Transverse colon (tissue), 4 donors: ENCODE measurements at places on chromosomes 2 and 18. TPM values are rescaled to one million over a fixed set of nuclear protein-coding genes. Genes with fewer than 3 reads are reported as not detected.
A peak's percentile ranks its signal among the peaks of the same experiment; 100 is the strongest.

The CYTIP gene
- total RNA-seq = 25.1 TPM

The MPV17 gene
- 36.7 TPM for total RNA-seq

The GPAT2 gene
- 3.7 TPM for total RNA-seq

The PPP1R1C gene
- not detected for total RNA-seq

The SNED1 gene
- total RNA-seq = 49.6 TPM

The DUSP11 gene
- total RNA-seq = 35.2 TPM

The LOXHD1 gene
- total RNA-seq = not detected

The CIAO1 gene
- total RNA-seq = 153 TPM

The GPR148 gene
- not detected for total RNA-seq

- no peaks in the 10 kb centered on the region for H3K27me3 ChIP-seq
- DNase-seq = no peak
- H3K36me3 ChIP-seq = peaks cover 13% of the 10 kb centered on the region
- peak overlapping the region; percentile 87 for H3K4me3 ChIP-seq
- peaks cover 46% of the 10 kb centered on the region for H3K4me1 ChIP-seq
Observed at GRCh38 chr2:61178603-61179545, 16.9 kb downstream of the C2orf74 start.

DNA sequence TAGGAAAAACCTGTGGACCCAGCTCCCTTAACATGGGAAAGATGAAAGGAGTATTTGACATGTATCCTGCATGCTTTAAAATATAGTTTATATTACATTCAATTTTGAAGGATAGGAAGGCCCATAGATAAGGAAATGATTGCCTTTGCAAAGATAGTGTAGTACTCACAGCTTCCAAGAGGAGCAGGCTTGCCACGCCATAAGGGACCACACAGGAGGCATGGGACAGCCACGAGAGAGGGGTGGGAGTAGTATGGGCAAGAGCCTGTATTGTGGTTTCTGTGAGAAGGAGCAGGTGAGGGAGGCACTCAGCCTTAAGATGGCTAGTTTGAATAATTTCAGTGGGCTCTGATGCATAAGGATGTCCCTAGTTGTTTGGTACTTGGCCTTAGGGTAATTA, 740.3 kb downstream of the SATB2 start:
- no peak for DNase-seq
- H3K36me3 ChIP-seq = no peaks in the 10 kb centered on the region
- no peak overlapping the region for H3K4me3 ChIP-seq

DNA sequence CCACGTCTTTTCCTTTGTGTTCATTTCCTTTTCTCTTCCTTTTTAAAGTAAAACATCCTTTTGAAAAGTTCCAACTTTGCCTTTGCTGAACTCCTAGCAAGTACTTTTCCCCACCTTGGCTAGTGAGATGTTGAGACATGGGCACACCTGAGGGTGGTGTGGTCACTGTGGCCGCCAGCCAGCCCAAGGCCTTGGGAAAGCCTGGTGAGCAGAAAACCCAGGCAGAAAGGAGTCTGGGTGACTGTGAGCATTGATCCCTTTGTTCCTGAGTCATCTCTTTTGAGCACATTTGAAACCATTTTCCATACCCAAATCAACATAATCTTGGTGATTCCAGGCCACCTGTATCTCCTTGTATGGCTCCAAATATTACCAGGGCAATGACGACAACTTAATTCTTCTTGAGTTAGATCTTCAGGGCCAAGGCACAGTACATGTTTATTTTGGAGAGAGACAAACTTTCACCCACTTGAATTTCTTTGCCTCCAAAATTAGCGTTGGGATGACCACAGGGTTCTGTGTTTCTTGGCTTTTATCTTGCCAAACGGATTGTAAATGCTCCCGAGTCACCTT, 14.5 kb downstream of the EPAS1 start:
- H3K4me1 ChIP-seq = peaks cover 64% of the 10 kb centered on the region
- no peaks in the 10 kb centered on the region for H3K36me3 ChIP-seq
- H3K27me3 ChIP-seq = no peaks in the 10 kb centered on the region
- H3K27ac ChIP-seq = peak overlapping the region; percentile 30
- no peak overlapping the region for H3K4me3 ChIP-seq

- no peaks in the 10 kb centered on the region for H3K27me3 ChIP-seq
- no peak overlapping the region for H3K27ac ChIP-seq
Observed at GRCh38 chr2:203404996-203405395, 76.8 kb downstream of the ABI2 start.

- no peak overlapping the region for H3K4me3 ChIP-seq
- no peaks in the 10 kb centered on the region for H3K4me1 ChIP-seq
- H3K27ac ChIP-seq = no peak overlapping the region
- H3K36me3 ChIP-seq = no peaks in the 10 kb centered on the region
Observed at GRCh38 chr2:95314964-95315611, 17.9 kb downstream of the KCNIP3 start.

GRCh38 chr2:144382849-144383248, 137.1 kb downstream of the ZEB2 start:
- DNase-seq = no peak
- H3K4me1 ChIP-seq = no peaks in the 10 kb centered on the region
- no peak overlapping the region for H3K27ac ChIP-seq
- H3K4me3 ChIP-seq = no peak overlapping the region

- no peak overlapping the region for H3K4me3 ChIP-seq
- no peaks in the 10 kb centered on the region for H3K36me3 ChIP-seq
- no peak overlapping the region for H3K27ac ChIP-seq
- H3K27me3 ChIP-seq = no peaks in the 10 kb centered on the region
- H3K4me1 ChIP-seq = no peaks in the 10 kb centered on the region
- DNase-seq = no peak
Observed at GRCh38 chr2:58540681-58541080, 299.6 kb upstream of the FANCL start.

- no peaks in the 10 kb centered on the region for H3K27me3 ChIP-seq
- no peaks in the 10 kb centered on the region for H3K36me3 ChIP-seq
- peaks cover 3% of the 10 kb centered on the region for H3K4me1 ChIP-seq
- no peak overlapping the region for H3K4me3 ChIP-seq
Observed at GRCh38 chr2:146989741-146990140, 855.1 kb upstream of the ACVR2A start.

- H3K4me1 ChIP-seq = no peaks in the 10 kb centered on the region
- no peaks in the 10 kb centered on the region for H3K27me3 ChIP-seq
- DNase-seq = no peak
- H3K27ac ChIP-seq = no peak overlapping the region
- H3K36me3 ChIP-seq = no peaks in the 10 kb centered on the region
Observed at GRCh38 chr2:48135797-48136196, 229.5 kb upstream of the FBXO11 start.

DNA sequence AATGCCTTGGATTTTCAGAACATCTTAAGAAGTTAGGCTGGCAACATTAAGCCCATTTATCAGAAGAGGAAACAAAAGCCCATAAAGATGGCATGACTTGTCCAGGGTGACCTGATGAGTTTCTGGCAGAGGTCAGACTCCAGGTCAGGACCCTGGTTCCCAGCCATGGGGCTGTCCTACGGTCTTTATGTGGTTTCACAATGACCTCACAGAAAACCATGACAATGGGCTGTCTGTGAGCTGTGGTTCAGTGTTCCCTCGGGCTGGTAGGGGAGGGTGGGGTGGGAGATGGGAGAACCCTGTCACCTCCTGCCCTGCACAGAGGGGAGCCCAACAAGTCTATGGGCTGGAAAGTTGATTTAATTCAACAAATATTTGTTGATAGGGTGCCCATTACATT, 101.8 kb downstream of the LOXHD1 start:
- no peak overlapping the region for H3K27ac ChIP-seq
- no peaks in the 10 kb centered on the region for H3K36me3 ChIP-seq
- H3K27me3 ChIP-seq = no peaks in the 10 kb centered on the region
- H3K4me3 ChIP-seq = no peak overlapping the region
- DNase-seq = no peak
- no peaks in the 10 kb centered on the region for H3K4me1 ChIP-seq

DNA sequence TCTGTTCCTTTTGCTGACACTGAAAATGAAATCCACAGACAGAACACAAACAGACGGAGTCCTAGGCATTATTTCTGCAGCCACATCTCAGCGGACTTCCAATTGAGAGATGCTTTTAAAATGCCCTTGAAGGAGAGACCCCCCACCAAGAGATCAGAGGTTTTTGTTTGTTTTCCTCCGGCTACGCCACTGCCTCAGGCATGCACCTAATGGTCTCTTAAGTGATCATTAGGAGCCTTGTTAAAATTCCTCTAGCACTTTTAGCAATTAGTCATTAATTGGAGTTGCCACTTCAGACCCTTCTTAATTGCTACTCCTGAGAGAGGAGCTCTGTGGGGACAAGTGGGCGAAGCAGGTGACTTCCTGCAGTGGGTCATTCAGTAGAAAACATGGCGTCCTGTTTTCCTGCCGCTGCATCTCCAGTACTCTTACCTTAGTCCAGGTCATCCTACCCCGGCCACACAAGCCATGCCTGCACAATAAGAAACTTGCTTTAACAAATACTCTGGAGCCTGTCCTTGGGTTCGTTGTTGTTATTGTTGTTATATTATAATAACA, 257.7 kb upstream of the CHAC2 start:
- H3K27ac ChIP-seq = no peak overlapping the region
- no peaks in the 10 kb centered on the region for H3K27me3 ChIP-seq
- H3K4me3 ChIP-seq = no peak overlapping the region
- no peak for DNase-seq
- no peaks in the 10 kb centered on the region for H3K36me3 ChIP-seq

- no peak overlapping the region for H3K4me3 ChIP-seq
- peak; percentile 9 for DNase-seq
- H3K27me3 ChIP-seq = no peaks in the 10 kb centered on the region
- no peaks in the 10 kb centered on the region for H3K36me3 ChIP-seq
- peak overlapping the region; percentile 26 for H3K27ac ChIP-seq
Observed at GRCh38 chr2:195818526-195818925, 161.5 kb downstream of the SLC39A10 start.

- no peaks in the 10 kb centered on the region for H3K27me3 ChIP-seq
- H3K36me3 ChIP-seq = no peaks in the 10 kb centered on the region
- H3K4me3 ChIP-seq = no peak overlapping the region
- H3K4me1 ChIP-seq = peaks cover 3% of the 10 kb centered on the region
- no peak overlapping the region for H3K27ac ChIP-seq
- DNase-seq = no peak
Observed at GRCh38 chr18:62881509-62882016, 166.2 kb downstream of the PHLPP1 start.

GRCh38 chr2:8860239-8860638, 22.8 kb upstream of the KIDINS220 start:
- no peak for DNase-seq
- H3K27me3 ChIP-seq = no peaks in the 10 kb centered on the region
- no peaks in the 10 kb centered on the region for H3K4me1 ChIP-seq
- H3K36me3 ChIP-seq = no peaks in the 10 kb centered on the region
- no peak overlapping the region for H3K27ac ChIP-seq

DNA sequence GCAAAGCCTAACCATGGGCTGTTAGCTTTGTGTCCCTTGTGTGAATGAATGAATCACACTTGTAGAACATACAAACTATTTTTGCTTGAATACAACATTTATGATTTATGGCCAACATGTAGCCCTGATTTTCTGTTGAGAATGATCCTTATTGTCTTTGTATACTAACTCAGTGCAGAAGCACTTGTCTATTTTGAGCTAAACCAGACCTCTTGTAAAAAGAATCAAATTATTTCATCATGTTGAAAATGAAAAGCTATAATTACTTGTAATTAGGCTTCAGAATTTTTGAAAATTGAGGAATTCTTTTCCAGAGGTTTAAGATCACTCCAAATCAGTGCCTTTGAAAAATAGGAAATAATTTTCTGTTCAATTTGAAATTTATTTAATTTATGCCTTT, 85.9 kb downstream of the ZNF407 start:
- H3K27me3 ChIP-seq = no peaks in the 10 kb centered on the region
- DNase-seq = no peak
- H3K4me3 ChIP-seq = no peak overlapping the region
- H3K27ac ChIP-seq = no peak overlapping the region

GRCh38 chr2:217932803-217933616, 69.8 kb downstream of the TNS1 start:
- peaks cover 58% of the 10 kb centered on the region for H3K4me1 ChIP-seq
- H3K27ac ChIP-seq = peak overlapping the region; percentile 88
- H3K36me3 ChIP-seq = no peaks in the 10 kb centered on the region
- H3K27me3 ChIP-seq = no peaks in the 10 kb centered on the region
- peak overlapping the region; percentile 5 for H3K4me3 ChIP-seq

DNA sequence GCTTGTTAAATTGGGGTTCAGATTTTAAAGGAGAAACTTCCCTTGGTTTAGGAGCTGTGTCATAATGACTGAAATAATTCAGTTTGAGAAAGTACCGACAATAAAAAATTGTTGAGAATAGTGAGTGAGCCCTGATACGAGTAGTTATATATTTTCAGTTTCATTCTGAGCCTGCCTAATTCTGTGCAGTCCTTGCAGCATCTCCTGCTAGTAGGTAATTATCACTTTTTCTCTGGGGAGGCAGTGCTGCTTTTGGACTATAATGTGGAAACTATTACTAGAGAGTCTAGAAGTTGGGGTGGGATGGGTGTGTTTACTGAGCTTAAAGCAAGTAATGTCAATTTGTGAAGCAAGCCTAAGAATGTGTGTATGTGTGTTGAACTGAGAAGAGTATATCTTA, 21.7 kb downstream of the ZNF638 start:
- peaks cover 6% of the 10 kb centered on the region for H3K4me1 ChIP-seq
- H3K4me3 ChIP-seq = no peak overlapping the region
- DNase-seq = no peak
- peaks cover 32% of the 10 kb centered on the region for H3K36me3 ChIP-seq

DNA sequence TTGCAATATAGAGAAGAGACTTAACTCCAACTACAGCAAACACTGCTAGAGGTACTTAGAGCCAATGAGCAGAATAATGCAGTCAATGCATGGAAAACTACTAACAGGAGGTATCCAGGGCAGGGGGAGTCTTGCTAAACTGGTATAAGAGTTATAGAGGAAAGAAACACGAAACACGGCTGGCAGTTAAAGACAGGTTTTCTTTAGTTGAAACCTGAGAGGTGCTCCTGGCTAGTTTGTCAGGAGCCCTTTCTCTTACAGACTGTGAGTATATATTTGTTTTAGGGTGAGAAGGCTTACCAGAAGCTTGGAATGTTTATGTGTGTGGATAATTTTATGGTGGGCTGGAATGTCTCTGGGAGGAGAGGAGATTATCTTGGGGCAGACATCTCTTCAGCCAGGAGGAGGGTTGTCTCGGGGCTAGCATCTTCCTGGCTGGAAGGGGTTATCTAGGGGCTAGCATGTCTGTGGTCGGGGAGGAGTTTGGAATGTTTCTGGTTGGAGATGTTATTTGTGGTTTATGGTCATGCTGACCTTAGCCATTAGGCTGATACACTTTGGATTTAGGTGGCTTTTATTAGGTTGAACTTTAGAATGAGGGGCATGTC, 1048.8 kb downstream of the DPP10 start:
- no peak overlapping the region for H3K27ac ChIP-seq
- no peak for DNase-seq
- no peak overlapping the region for H3K4me3 ChIP-seq
- H3K36me3 ChIP-seq = no peaks in the 10 kb centered on the region
- H3K4me1 ChIP-seq = no peaks in the 10 kb centered on the region
- H3K27me3 ChIP-seq = no peaks in the 10 kb centered on the region
